SK-N-DZ (cell line): ENCODE measurements at places on chromosomes 16 and 17.

- no peak for DNase-seq
These were observed 164.0 kb downstream of the LAT start for GRCh38 chr16:29148867-29149272.

DNA sequence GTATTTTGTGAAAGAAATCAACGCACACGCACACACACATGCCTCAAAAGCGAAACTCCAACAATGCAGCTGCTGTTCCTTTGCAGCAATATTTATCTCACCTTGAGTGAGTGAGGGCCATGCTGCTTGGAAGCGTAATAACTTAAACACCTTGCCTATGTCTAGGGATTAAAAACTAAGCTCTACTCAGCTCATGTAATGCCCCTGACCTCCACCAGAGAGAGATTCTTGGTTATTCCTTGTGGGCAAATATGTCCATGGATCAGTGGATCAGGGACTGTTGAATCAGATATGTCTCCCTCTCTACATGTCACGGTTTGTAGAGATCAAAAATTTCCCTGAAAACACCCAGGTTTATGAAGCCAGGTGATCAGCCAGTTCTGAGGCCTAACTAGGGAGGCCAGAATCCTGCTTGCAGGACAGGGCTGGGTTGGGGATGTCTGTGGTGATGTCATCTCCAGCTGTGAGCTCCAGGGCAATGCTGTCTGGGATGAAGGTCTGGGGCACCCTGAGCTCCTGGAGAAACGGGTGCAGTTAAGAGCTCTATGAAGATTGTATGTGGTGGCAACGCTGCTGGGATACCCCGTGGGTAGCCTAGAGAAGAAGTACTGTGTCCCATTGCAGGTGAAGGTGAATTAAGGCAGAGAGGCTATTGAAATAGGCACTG is 149.4 kb downstream of the KCNJ12 start:
- DNase-seq = no peak

- no peak for DNase-seq
These were observed 10.5 kb upstream of the MYO18A start for GRCh38 chr17:29190592-29191207.

- DNase-seq = no peak
These were observed 240.7 kb downstream of the CDH13 start for GRCh38 chr16:82867485-82867884.

GRCh38 chr17:40287494-40288369 is at the start of gene CDC6:
TSS of gene CDC6 (plus strand) at chr17:40287879. CDS start at chr17:40289421, 1,542 bp downstream.
- peak; percentile 100 for DNase-seq

- DNase-seq = no peak
These were observed 68.1 kb upstream of the CPHXL start for GRCh38 chr16:75794426-75794825.

- no peak for DNase-seq
These were observed 59.3 kb downstream of the KLHDC4 start for GRCh38 chr16:87706278-87707000.

DNA sequence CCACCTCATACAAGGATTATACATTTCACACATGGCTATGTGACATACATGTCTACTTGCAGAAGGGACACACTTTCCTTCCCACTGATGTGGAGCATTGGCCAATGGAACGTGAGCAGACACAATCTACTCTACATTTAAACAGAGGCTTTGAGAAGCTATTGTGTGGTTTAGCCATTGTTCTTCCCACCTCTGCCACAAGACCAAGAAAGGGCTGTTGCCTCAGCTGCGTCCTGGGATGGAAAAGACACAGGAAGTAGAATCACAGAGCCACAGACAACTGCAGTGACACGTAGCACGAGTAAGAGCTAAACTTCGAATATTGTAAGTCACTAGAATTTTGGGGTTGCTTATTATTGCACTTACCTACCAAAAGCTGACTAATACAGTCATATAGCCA is 33.3 kb downstream of the PRKCB start:
- DNase-seq = no peak

DNA sequence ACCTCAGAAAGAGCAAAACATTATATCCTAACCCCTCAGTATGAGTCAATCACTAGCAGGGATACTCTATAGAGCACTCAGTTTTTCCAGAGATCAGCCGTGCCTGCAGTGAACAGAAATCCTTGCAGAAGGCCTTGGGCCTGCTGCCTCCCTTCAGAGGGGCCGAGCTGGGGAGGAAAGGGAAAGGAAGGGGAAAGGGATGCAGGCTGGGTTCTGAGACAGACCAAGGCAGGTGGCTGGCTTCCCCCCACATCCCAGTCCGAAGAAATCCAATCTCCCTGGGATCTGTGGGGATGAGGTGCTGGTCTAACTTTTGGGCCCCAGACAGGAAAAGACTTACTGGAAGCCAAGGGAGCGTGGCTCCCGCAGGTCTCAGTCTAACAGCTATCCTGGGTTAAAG is 25.3 kb downstream of the SRL start:
- DNase-seq = no peak

- DNase-seq = no peak
These were observed at the start of gene RGS11 for GRCh38 chr16:275786-276232. TSS of gene RGS11 (minus strand) at chr16:275944. CDS start at chr16:275911, 33 bp downstream.

DNA sequence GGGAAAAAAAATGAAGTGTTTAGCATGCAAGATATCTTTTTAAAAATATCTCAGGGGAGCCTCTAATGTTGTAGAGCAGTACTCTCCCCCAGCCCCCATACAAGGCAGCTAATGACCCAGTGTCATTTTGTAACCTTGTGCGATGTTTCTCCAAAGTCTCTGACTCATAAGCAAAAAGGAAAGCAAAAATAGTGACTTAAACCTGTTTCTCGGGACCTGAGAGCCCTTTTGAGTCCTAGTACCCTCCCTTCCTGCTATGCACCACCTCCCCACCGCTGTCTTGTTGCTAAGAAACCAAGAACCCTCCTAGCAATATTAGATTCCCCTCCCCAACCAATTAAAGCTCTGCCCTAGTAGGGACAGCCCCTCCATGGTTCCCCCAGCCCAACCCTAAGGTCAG is 2.8 kb downstream of the MYCBPAP start:
- DNase-seq = no peak

DNA sequence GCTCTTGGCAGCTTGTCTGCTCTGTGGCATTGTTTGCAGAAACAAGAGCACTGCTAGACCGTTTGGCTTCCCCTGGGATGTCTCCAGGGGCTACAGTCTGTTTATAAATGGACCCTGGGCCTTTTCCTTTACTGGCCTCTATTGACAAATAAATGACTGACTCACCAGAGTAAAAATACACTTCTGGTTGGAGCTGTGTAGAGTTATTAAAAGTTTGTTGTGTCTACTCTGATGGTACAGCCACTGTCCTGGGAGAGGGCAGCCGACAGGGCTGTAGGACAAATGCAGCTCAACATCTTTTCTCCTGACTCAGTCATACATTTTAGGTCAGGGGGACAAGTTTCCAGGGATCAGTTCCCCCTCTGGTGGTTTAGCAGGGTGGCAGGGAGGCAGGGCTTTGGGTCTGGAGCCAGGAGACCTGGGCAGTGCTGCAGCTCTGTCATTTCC is 30.0 kb downstream of the FOXL1 start:
- no peak for DNase-seq

- no peak for DNase-seq
These were observed 22.5 kb downstream of the CENPX start for GRCh38 chr17:81999976-82000802.

DNA sequence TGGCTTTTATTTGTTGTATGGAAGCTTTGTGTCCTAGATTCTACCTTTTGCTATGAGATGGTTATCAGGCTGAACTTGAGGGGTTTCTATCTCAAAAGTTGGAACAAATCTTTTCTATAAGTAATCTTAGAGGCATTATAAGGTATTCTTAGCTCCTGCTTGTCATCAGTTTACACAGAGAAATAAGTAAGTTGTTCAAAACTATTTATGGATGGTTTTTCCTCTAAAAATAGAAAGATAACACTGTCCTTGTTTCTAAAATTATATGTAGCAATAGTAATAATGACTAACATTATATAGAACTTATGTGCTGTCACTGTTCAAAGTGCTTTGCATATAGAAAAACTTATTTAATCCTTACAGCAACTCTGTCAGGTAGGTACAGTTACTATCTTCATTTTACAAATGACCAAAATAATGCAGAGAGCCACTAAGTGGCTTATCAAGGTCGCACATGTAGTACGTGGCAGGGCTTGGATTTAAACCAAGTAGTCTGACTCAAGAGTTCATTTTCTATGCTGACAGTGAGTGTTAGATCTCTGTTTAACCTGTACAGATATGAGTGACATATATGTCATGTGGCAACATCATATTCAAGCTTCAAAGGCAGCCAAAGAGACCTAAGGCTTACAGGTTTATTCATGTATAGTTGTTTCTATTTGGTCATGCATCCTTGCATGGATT is 59.0 kb downstream of the PHKB start:
- DNase-seq = no peak

DNA sequence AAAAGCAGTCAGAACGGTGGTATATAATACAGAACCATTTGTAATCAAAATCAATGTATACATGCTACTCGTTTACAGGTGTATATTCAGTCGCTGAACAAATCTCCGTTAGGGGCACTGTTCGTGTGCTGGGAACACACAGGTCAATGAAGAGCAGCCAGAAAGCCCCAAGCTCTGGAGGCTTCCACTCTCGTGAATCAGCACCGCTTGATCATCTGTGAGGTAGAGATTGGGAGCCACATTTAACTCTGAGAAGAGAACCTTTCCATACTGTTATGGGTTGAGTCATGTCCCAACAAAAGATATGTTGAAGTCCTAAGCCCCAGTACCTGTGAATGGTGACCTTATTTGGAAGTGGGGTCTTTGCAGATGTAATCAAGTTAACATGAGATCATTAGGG is 5.4 kb upstream of the CYTH1 start:
- DNase-seq = no peak

DNA sequence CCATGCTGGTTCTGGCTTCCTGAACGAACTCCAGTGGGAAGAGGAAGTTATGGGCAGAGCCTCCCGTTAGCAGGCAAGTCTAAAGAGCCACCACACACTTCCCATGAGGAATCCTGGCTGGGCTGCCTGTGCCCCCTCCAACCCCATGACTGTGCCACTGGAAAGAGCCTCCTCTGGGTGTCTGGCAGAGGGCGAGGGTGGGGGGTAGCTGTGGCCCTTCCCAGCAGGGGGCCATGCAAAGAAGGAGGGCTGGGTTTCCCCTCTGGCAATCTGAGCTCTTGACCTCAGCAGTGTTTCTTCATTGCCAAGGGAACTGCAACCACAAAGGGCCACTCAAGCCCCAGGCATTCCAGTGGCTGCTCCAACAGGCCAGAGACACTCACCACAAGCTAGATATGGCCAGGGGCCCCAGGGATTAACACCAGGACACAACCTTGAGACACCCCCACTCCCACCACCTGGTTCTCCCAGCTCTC is 1.7 kb upstream of the RRAD start:
- no peak for DNase-seq

GRCh38 chr17:60060474-60060873 is 18.2 kb downstream of the HEATR6 start:
- DNase-seq = no peak

DNA sequence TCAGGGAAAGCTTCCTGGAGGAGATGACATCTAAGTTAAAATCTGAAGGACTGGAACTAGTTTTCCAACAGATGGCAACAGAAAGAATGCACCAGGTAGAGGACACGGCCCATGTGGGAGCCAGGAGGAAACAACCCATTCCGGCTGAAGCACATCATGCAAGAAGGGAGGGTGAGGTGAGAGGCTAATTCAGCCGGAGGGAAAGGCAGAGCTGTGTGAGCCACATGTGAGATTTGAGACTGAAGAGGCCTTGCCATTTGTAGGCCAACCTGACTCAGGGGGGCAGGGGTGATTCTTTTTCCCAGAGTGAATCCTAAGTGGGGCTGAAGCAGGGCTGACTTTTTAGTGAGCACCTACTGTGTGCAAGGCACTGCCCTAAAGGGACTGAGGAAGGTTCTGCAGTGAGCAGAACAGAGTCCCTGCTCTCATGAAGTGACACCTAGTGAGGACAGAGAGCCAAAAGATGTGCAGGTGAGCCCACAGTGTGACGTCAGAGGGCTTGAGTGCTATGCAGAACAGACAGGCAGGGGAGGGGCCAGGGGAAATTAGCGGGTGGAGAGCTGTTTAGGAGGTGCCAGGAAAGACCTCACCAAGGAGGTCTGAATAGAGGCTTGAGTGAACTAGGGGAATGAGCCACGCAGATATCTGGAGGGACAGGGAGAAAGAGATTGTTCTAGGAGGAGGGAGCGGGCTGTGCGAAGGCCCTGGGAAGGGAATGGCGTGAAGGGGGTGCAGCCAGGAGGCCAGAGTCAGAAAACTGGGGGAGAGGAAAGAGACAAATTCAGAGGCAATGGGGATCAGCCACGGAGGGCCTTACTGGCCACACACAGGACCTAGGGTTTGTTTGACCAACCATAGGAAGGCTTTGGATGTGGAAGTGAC is 19.8 kb upstream of the IL21R start:
- no peak for DNase-seq

- peak; percentile 45 for DNase-seq
These were observed 574 bp downstream of the MPP3 start for GRCh38 chr17:43832168-43832975.

- DNase-seq = no peak
These were observed 202.2 kb upstream of the NLRP1 start for GRCh38 chr17:5786510-5786875.

DNA sequence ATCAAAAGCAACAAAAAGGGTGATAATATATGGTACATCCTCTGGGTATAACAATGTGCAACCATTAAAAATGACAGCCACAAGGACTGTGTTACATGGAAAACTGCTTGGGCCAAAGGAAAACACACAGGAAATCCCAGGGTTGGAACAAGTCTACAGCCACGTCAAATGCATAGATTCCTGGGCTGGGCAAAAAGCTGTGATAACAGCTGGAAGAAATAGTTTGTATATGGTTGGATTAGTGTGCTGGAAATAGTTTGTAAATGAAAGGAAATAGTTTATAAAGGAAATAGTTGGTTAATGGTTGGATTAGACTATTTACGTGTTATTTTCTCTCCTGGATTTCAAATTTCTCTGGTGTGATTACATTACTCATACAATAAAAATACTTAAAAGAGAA is 2.6 kb downstream of the HSD17B2 start:
- DNase-seq = no peak

DNA sequence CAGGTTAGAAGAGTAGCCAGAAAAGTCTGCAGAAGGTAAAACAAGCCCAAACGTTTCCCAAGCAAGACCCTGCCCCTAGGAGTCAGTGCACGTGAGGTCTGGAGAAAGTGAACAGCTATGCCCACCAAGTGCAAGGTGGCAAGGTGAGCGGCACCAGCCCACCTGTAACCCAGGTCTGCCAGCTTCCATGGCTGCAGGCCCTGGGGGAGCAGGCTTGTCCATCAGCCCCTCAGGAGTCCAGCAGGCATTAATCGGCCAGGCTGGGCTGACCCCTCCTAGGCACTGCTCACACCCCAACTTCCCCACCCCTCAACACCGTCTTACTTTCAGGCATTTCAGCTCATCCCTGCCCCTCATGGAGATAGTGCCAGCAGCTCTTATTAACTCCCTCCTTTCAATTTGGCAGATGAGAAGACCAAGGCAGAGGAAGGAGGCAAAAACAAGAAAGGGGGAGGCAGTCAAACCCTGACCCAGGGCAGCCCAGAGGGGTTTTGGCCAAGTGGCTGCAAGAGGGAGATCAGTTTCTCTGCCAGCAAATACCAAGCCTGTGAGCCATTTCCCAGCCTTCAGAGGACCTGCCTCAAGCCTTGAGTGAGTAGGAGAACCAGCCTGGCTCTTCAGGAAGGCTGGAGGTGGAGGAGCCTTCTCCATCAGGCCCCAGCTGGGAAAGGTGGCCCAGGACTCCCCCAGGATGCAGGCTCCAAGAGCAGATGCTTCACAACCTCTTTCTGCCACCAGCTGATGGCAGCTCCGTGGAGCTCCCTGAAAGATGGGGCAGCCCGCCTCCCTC is 14.7 kb downstream of the BEAN1 start:
- no peak for DNase-seq
